ENCODE measurements at places on chromosomes 6 and 20.

DNA sequence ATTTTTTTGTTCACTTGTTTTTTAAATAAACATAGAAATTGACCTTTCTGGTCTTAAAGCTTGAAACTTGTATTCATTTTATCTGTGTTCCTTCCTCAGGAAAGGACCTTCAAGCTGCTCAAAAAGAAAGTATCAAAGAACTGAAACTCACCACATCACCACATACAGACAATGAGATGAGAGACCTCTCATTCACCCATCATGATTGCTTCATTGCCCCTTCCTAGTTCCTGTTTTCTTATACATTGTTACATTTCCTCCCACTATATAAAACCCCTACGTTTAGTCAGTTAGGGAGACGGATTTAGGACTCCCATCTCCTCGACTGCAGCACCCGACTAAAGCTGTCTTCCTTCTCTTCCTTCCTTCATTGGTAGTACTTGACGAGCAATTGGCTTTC, 180.5 kb upstream of the OPRM1 start:
- DNase-seq = no peak

DNA sequence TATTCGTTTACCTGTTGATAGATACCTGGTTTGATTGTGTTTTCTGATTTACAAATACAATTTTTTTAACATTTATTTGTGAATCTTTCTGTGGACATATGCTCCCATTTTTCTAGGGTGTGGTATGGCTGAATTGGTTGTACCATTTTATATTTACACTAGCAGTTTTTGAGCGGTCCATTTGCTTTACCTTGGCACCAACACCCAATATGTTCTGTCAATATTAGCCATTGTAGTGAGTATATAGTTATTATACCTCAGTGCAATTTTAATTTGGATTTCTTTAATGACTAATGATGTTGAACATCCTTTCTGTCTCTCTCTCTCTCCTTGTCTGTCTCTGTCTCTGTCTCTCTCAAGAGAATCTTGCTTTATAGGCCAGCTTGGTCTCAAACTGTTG, 278.5 kb downstream of the CDKAL1 start:
- no peak for DNase-seq

- no peak for DNase-seq
Observed at GRCh38 chr6:151497905-151498304, 4.1 kb downstream of the CCDC170 start.

DNA sequence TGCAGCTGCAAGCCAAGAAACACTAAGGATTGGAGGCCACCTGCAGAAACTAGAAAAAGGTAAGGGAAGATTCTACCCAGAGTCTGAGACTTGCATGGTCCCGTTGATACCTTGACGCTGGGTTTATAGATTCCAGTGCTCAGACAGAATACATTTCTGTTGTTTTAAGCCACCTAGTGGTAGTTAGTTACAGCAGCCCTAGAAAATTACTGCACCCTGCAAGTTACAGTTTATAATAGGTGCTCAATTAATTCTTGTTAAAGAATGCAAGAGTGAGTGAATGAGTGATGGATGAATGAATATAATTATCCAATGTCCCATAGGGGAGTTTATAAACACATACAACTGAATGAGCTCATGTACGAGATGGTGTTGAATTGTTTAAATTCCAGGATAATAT, 453.1 kb upstream of the SLC35B3 start:
- DNase-seq = no peak

DNA sequence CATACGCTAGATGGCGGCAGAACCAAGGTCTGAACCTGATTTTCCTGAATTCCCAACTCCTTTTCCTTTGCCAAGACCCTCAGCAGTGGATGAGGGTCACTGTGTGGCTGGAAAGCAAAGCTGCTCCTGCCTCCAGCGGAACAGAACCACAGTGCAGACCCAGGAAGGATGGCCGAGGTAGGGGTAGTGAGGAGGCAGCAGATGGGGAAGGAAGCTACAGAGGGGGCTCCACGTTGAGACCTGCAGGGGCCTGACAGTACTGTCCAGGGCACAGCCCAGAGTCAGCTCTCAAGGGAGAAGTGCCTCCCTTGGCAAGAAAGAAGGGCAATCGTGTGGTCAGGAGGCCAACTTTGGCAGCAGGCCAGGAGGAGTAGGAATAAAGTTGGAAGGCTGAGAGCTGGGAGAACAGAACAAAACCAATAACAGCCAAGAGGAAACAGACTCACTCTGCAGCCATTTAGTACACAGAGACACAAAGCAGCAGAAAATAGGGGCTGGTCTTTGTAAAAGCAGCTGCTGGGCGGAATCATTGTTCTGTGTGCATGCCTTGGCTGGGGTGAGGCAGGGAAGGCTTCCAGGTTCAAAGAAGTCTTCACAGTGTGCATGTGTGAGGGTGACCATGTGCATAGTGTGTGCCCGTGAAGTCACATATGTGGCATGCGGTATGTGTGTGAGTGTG, 3.1 kb downstream of the GABRR2 start:
- no peak for DNase-seq

DNA sequence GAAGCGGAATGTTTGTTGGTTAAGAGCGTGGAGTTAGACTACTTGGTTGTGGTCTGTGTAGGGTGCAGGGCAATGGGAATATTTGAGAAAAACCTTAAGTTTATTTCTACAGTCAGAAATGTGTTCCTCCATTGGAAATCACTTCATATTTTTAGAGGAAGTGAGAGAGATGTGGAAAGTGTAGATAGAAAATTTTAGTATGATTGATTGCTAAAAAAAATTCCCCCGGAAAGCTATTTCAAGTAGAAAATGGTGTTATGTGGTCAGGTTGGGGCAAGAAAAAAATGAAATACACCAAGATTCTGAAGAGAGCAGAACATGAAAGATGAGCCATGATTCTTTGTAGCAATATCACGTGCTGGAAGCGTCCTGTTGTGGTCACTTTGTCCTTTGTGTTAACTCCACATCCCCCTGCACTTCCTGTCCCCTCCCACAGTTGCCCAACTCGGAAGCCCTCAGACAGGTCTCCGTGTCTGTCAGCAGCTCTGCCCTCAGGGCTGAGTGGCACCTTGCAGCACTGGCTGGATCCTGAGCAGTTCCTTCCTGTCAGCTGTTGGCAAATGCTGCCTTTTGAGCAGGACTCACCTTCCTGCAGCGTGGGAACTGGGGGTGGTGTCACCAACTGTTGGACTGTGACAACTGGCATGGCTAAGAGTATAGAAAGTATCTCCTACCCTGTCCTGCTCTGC, 137.5 kb upstream of the SLC24A3 start:
- no peak for DNase-seq

- DNase-seq = no peak
Observed at GRCh38 chr6:21996425-21997118, 300.3 kb downstream of the PRL start.

- DNase-seq = no peak
Observed at GRCh38 chr20:63189846-63190559, 25.9 kb downstream of the YTHDF1 start.

DNA sequence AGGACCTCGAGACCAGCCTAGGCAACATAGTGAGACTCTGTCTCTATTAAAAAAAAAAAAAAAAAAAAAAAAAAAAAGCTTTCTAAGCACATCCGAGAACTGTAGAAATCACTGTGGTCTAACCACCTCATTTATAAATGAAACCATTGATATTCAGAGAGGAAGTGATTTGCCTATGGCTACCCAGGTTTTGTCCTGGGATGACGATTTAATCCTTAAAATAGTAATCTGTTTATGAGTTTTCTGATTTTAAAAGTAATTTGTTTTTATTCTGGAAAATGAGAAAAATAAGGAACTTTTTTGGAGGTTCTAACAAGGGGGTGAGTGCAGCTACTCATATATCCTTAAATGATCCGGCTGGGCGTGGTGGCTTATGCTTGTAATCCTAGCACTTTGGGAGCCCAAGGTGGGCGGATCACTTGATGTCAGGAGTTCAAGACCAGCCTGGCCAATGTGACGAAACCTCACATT, 6.5 kb upstream of the BTN3A2 start:
- no peak for DNase-seq

GRCh38 chr20:36305602-36306551, at the start of gene DLGAP4:
TSS of gene DLGAP4 (plus strand) at chr20:36306339. CDS start at chr20:36431718, 125,379 bp downstream.
- DNase-seq = no peak

GRCh38 chr20:25296094-25297093, 48.5 kb downstream of the PYGB start:
- DNase-seq = no peak

DNA sequence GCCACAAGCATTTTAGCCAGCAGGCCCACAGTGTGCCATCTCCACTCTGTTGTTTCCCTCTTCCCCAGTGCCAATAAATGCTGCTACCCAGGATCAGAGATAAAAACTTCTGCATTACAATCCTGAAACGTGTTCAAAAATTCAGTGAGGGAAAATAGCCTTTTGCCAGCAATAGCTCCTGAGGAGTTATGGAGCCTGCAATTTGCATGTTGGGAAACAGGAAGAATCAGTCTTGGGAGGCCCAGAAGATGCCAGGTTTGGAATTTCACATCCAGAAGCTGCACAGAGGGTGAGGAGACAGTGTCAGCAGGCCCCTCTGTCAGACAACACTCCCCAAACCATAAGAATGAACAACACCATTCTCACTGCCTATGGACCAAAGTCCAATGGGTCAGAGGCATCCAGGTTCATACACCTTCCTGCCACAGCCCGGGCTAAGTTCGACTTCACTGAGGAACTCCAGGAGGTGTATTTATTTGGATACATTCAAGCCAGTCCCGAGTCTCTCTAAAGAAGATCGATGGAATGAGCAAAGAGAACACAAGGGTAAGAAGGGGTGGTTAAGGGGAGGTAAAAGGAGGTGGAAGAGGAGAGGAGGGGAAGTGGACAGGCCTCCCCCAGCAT, 20.8 kb downstream of the RRBP1 start:
- no peak for DNase-seq

GRCh38 chr20:49701241-49701790, 12.4 kb downstream of the B4GALT5 start:
- no peak for DNase-seq

DNA sequence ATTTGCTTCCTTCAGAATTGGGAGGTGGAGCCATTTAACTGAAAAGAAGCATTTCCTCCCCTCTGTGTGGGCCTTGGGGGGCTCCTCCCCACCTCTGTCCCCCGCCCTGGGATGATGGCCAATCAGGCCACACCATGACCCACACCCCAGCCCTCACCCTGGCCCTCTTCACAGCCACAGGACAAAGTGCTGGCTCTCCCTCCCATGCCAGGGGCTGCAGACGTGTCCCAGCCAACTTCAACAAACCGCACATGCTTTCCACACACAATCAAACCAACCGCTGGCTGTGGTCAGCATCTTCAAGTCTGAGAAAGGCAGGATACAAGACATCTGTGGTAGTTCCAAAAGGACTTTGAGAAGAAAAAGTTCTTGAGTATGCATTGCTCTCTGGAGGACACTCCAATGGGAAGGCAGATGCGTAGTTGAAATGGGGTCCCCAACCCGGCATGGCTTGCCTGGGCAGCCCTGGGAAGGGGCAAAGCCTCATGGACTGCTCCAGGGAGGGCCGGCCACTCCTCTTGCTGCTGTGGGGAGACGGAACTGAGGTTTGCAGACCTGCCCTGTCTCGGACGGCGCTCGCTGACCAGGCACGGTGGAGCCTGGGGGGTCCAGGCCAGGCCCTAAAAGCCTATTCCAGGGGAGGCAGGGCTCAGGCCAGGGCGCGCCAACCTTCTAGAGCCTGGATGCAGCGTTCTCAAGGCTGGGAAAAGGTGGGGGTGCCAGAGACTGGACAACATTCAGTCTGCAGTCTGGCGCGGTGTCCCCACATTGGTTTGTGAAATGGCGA, 12.2 kb downstream of the TTLL2 start:
- no peak for DNase-seq

- DNase-seq = no peak
Observed at GRCh38 chr6:26475823-26476729, 18.3 kb downstream of the BTN2A1 start.

DNA sequence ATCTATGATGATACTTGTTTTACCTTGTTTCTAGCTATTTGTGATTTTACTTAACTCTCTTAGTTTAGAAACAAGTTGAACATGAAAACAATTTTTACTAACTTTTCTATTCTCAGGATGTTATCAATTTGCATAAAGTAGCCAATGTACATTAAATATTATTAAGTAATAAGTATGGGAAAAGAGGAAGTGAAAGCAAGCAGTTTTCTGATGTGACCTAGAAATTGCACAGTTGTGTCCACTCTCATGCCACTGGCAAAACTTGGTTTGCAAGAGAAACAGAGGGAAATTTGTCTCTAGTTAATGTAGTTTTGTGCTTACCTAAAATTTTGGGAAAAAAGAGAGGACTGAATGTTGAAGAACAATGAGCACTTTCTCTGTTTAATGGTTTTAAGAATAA, 19.2 kb upstream of the TSPYL1 start:
- DNase-seq = no peak

- DNase-seq = peak; percentile 77
Observed at GRCh38 chr6:27145731-27146455, 101.6 kb upstream of the PRSS16 start.

- no peak for DNase-seq
Observed at GRCh38 chr6:56556751-56557540, 85.7 kb downstream of the DST start.

DNA sequence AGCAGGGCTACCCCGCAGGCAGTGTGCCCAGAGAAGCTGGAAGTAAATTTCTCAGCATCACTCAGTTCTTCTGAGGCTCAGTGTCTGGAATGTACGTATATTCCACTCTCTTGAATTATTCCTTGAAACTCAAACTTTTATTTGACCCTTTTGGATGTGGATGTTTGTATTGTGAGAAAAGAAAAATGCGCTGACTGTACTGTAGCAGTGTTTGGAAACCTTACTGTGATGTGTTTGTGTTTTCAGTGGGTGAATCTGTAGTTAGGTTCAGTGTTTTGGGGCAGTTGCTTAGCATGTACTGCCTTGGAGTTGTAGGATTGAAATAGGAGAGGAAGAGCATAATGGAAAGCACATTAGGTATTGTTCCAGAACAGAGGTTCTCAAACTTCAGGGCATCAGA, 13.5 kb downstream of the TIAM2 start:
- no peak for DNase-seq

DNA sequence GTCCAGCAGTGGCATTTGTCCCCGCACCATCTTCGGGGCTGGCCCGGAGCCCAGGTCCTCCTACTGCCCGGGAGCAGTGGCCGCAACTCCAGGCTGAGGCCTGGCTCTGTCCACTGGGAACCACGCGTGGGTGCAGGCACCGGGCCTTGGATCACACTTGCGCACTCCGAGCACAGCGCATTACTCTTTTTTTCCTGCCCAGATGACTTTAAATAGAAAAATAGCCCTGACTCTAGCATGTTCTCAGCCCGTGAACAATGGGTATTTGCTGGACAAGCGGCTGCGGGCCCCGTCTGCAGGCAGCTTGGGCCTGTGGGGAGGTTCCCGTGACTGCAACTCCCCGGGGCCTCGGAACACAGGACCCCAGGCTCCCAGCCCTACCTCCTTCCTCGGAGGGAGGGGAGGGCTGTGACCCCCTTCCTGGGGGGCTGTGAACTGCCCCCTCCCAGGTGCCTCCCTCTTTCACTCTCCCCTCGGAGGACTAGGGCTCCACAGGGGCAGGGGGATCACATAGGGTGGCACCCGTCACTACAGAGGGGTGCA, 162.2 kb downstream of the TBXT start:
- DNase-seq = no peak

- DNase-seq = no peak
Observed at GRCh38 chr6:125789576-125790357, 993 bp upstream of the NCOA7 start.

DNA sequence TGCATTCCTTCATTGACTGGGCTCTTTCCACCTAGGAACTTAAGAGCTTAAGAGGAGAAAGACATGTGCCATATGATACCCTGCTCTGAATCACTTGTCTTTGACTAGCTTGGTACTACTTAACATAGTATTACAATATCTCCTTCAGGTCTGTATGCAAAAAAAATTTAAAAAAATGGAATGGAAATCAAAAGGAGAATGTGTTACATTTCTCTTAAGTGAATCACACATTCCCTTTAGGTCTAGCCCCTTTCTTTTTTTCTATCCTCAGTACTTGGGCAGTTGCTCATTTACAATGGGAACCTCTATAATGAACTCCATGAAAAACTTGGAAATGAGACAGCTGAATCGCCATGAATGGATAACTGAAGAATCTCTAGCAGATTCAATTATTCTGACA, 53.8 kb downstream of the SLC35F1 start:
- no peak for DNase-seq
